ENCODE measurements at places on chromosomes 16 and 17.

GRCh38 chr17:36869441-36869840 is 67.8 kb upstream of the LHX1 start:
- no peak for DNase-seq

DNA sequence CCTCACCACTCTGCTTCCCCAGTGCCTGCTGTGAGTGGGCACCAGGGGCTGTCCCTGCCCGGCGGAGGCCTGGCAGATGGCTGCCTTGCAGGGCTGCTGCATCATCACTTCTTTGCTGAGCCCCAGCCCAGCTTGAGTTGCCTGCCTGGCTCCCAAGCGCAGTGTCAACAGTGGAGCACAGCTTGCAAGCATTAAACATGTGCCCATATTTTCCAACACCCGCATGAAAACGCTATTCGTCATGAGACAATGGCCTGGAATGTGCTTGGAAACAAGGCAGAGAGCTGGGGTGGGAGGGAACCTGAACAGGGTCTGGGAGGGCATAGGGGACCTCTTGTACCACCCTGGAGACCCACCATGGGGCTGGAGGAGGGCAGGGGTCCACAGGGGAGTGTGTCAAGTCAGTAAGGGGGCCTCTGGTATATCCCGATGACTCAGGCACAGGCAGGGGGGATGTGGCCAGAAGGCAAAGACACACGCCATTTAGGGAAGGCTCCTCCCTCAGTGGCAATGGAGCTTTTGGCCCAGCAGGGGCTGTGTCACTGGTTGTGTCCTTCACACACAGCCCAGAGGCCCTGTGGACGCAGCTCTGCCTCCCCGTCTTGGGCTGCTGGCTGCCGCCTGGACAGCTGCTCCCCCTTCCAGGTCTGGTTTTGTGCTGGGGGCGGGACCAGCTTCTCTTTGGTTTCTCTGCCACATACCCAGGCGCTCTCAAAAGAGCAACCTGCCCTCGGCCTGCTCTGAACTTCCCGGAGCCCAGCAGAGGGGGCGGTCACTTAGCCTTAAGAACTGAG is 17.4 kb upstream of the MTSS2 start:
- no peak for DNase-seq

DNA sequence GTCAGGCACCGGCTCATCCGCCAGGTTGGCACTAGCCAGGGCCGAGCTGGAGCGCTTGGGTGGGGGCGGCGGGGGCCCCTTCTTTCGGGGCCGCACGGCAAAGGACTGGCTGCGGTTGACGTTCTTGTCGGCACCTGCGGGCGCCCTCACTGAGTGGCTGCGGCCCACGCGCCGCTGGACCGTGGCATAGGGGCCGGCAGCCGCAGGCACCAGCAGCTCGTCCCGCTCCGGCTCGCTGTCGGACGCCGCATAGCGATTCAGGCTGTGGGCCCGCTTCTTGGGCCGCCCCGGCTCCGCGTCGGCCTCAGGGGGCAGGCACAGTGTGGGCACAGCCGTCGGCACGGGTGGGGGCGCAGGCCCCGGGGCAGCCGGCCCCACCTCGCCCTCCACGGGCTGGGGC is 15.9 kb downstream of the CASKIN1 start:
- DNase-seq, result no peak

- DNase-seq, result no peak
These were observed 3.2 kb downstream of the UBALD1 start for GRCh38 chr16:4611337-4612021.

DNA sequence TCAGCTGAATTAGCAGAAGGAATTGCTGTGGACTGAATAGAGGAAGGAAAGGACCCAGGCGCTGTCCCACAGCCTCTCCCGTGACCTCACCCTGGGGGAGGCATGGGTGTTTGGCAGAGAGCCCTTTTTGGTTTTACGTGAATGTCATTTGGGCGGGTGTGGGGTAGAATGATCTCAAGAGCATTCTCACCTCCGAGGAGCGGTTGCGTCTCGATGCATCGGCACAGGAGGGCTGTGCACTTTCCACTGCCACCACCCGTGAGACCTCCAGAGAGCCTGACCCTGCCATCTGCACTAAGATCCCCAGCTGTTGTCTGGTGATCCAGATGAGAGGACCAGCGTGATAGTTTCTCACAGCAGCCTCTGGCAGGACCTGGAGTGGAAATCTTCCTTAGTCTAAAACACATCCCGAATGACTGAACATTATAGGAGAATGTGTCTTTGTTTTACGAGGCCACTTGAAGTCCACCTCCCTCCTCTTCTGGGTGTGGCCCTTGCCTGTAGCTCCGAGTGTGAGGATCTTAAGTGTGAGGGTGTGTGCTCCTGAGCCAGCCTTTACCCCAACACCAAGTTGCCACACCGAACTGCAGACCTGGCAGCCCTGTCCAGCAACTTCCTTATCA is 29.3 kb downstream of the FOXK2 start:
- no peak for DNase-seq

DNA sequence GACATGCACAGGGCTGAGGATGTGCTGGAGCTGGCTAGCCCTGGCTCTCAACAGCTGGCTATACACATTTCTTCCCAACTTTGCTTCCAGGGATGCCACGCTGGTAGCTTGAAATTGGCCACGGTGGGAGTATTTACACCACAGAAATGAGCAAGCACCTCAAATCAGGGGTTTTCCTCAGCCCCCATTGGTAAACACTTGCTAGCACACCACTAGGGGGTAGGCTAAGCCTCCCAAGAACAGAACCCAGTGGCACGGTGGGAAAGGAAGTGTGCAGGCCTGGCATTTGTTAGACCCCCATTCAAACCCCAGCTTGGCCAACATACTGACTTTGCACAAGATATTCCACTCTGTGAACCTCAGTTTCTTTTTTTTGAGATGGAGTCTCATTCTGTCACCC is 12.9 kb downstream of the DRC3 start:
- DNase-seq, result no peak

DNA sequence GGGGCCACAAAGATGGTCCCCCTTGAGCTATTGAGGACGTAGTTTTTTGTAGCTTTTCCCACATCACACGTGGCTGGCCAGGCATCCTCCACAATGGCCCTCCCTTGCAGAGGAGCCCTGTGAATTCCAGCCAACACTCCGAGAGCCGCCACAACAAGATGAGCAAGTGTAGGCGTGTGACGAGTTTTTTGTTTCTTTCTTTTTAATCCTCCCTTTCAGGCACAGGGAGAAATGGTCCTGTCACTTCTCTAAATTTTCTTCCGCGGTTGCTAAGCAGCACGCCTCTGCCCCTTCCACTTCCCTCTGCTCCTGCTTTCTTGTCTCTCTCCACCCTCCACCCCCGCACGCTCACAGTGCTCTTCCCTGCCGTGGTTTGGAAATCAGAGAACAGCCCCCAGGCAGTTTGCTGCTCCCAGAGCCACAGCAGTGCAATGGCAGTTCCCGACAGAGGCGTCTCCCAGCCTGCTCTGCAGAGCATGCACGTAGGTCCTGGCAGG is 68.0 kb upstream of the MRTFB start:
- DNase-seq, result no peak

DNA sequence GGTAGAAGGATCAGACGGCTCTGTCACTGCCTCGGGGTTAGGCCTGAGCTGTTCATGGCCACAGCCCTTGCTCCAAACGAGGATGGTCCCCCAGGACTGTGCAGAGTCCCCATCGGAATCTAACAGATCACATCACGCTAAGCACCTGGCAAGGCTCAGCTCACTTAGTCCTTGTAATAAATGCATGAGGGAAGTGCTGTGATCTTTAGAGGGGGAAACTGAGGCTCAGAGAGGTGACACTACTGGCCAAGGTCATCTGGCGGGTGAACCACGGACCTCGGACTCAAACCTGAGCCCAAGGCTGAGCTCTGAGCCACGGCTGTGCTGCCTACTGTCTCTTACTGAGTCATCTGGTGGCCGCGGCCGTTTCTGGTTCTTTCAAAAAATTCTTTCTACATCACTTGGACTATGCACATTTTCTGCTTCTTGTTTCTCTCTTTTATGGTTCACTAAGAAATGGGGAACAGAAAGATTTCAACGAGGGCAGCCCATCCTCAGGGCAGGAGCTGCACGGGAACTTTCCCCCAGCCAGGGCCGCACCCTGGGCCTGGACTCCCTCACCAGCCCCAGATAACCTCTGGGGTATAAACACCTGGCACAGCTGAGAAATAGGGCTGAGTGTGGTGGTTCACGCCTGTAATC is 55.6 kb downstream of the COTL1 start:
- no peak for DNase-seq

DNA sequence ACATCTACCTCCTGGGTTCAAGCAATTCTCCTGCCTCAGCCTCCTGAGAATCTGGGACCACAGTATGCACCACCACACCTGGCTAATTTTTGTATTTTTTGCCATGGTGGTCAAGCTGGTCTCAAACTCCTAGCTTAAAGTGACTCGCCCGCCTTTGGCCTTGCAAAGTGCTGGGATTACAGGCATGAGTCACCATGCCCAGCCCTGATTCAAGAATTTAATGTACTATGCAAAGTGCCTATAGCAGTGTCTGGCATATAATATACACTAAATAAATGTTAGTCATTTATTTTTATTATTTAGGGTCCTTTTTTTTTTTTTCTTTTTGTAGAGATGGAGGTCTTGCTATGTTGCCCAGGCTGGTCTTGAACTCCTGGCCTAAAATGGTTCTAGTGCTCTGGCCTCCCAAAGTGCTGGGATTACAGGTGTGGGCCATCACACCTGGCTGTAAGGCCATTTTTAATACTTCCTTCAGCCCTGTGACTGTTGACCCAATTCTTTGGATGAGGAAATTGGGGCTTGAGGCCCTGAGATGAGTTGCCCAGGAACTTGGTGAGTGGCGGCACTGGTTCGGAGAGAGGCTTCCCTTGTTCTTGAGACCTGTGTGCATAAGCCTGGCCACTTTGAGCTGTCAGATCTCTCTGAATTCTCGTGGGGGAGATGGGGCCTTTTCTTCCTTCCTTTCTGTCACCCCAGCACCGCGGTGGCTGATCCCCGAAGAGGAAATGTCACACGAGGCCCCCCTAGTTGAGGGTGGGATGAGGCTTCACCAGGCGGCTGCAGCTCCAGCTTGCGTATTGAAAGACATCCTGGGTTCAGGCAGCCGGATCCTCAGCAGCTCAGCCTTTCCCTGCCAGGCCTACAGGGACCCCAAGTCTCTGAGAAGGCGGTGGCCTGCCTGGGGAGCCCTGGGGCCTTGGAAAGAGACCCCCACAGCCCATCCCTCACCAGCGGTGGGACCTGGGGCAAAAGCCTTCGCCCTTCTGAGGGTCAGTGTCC is 38.7 kb downstream of the LAT start:
- DNase-seq, result no peak

DNA sequence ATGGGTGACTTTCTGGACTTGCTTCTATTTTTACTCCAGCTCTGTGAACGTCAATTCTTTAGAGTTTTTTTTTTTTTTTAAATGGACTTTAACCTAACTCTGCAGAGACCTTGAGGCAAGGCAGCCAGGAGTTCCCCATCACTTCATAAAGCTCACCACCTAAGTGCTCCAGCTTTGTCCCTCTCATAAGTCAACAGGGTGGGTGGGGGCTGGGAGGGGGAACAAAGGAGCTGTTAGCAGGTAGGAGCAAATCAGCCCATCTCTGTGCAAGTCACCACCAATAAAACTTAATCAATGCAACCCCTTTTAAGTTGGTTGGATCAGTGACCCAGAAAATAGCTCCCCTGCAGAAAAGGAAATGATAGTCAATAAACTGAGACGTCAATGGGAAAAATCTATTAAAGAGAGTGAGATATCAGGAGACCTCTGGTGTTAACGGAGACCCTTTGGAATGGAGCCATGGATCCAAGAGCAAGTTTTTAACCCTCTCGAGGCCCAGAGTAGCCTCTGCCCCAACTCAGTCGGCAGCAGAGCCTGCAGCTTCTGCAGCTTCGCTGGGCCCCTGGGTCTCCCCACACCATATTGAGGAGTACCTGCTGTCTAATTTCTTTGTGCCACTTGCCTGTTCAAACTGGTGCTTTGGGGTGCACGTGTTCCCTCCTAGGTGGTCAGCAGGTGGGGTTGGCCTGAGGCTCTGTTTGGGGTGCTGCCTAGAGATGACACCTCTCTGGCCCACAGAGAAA is 27.6 kb upstream of the ETV4 start:
- DNase-seq, result no peak

DNA sequence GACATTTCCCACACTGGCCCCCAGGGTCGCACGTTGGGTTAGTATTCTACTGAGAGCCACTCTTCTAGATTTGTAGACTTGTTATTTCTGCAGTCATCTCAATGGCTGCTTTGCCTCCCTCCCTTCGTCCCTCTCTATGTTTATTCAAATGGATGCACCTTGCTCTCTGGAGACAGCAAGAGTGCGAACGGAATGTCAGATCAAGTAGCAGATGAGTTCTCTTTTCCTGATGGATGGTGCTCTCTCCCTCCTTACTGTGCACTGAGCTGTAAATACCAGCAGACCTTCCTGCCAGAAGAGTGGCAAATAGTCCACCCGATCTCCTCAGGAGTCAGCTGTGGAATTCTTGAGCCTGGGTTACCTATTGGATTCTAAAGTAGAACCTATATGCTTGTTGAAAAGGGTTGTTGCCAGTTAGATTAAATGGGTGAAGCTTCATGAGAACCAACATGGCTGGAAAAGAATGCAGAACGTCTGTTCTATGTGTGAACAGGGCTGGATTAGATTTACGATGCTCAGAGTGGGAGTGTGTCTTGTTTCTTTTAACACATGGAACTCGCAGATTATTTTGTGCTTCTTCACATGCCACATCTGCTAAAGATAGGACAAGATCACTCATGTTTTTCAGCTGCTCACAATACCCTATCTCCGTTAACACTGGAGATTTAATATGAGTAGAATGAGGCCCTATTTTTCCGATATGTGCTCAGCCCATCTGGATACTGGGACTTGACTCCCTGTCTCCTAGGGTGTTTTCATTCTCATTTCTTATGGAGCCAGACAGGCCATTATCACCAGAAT is 6.1 kb downstream of the GNAO1 start:
- no peak for DNase-seq

- no peak for DNase-seq
These were observed 24.8 kb downstream of the ADCY9 start for GRCh38 chr16:4091240-4092012.

- no peak for DNase-seq
These were observed 83.0 kb downstream of the TOX3 start for GRCh38 chr16:52463904-52464303.

DNA sequence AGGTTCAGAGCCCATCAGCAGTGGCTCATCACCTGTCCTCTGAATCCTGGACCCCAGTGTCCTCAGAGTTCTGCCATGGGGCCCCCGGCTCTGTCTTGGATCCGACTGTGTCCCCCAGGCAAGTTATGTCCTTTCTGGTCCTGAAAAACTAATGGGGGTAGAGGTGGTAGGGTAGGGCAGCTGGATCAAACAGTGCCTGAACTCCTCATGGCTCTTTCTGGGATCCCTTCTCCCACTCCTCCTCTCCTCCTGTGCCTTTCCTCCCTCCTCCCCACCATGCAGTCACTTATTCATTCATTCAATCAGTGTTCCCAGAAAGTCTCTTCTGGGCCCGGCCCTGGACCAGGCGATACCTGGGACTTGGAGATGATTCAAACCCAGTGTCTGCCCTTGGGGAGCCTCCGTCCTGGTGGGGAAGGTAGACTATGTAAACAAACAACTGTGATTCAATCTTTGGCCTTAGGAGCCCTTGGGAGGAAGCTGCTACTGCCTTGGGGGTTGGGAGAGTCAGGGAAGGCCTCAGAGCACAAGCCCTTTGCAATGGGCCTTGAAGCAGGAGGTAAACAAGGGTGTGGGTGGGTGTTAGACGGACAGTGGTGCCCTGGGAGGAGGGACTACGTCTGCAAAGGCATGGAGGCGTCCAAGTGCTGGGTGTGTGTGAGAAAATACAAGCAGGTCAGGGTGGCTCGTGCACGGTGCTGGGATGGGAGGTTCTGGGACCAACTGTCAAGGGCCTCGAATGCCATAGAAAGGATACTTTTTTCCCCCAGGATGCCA is 6.4 kb upstream of the FAM83G start:
- DNase-seq, result no peak
